ENCODE measurements at places on chromosomes 11 and 22. TPM values are rescaled to one million over a fixed set of nuclear protein-coding genes. Genes with fewer than 3 reads are reported as not detected.

DNA sequence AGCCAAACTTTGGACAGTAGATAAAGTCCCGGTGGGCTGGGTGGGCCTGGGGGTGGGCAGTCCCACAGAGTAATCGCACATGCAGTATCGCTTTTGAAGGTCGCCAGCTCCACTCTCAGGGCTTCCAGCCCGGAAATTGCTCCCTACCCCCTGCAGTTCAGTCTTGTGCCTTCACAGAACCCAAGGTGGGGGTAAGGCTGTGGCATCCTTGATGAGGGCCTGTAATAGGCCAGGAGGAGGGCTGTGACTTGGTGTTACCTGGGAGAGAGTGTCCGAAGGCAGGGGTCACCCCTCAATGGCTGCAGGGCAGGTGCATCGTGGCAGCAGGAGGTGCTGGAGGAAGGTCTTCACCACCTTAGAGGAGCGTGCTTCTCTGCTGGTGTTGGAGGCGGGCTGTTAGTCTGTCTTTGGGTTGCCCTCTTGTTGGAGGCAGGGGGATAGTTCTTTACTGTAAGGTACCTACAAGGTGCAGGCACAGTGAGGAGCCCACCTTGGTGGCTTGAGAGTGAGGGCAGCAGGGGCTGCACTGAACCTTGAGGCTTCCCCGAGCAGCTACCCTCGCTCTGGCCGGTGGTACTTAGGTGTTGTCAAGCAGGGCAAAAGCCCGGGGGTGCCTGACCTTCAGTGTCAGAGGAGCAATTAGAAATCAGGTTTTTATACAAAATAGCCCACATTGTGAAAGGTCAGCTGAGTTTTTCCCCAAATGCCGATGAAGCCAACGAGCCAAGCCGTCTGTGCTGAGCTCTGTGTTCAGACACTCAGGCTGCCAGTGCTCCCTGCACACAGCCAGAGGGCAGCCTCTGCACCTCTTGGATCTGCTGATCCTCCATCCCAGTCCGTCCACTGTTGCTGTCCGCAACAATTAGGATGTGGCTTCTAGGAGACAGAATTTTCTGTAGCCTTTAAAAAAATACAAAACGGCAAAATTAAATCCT, 21.9 kb downstream of the SAMM50 start:
- H3K27ac ChIP-seq, result no peak overlapping the region
- peaks cover 96% of the 10 kb centered on the region for H3K36me3 ChIP-seq
- no peaks in the 10 kb centered on the region for H3K27me3 ChIP-seq
- ATAC-seq, result no peak

Gene CARD16
- total RNA-seq, result 25.7 TPM

Gene SLC25A45
- 18.0 TPM for total RNA-seq

Gene MCM5
- 273 TPM for total RNA-seq

DNA sequence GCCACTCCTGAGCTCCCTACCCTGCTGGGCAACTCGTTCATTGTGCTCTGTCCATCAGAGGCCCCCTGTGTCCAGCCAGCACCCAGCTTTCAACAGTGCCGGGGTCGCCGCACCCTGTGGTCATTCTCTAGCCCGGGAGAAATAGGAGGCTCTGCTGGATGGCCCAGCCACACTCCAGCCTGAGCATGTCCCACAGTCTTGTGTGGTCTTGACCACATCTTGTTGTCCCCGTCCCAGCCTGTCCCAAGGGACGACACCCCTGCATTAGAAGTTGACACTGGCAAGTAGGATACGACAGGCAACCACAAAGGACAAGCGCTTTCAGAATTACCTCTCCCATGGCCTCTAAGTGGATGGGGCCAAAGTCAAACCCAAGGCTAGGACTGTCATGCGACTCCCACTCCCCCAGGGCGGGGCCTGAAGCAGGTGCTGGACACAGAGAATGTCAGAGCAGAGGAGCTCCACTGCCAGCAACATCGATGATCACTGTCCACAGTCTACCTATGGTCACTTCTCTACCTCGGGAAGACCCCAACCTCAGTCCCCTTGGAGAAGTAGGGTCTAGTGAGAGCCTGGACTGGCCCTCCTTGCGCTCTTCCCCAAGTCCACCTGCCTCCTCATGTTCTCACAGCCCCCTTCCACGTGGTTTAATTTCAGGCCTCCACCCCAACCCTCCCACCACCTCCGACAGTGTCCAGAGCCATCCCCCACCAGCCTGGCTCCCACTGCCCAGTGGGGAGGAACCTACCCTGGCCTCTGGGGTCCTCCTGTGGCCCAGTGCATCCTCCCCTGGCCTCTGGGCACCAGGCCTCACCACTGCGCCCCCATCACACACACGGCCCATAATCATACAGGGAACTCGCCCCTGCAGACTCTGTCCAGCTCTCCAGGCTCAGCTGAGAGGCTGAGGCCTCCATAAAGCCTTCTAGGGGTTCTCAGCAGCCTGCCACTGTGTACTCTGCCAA, 4.4 kb upstream of the DGCR2 start:
- no peak for ATAC-seq
- no peak overlapping the region for H3K4me3 ChIP-seq
- H3K36me3 ChIP-seq, result no peaks in the 10 kb centered on the region
- peaks cover 10% of the 10 kb centered on the region for H3K4me1 ChIP-seq
- no peak overlapping the region for H3K27ac ChIP-seq

Gene NRXN2
- total RNA-seq, result 0.11 TPM

DNA sequence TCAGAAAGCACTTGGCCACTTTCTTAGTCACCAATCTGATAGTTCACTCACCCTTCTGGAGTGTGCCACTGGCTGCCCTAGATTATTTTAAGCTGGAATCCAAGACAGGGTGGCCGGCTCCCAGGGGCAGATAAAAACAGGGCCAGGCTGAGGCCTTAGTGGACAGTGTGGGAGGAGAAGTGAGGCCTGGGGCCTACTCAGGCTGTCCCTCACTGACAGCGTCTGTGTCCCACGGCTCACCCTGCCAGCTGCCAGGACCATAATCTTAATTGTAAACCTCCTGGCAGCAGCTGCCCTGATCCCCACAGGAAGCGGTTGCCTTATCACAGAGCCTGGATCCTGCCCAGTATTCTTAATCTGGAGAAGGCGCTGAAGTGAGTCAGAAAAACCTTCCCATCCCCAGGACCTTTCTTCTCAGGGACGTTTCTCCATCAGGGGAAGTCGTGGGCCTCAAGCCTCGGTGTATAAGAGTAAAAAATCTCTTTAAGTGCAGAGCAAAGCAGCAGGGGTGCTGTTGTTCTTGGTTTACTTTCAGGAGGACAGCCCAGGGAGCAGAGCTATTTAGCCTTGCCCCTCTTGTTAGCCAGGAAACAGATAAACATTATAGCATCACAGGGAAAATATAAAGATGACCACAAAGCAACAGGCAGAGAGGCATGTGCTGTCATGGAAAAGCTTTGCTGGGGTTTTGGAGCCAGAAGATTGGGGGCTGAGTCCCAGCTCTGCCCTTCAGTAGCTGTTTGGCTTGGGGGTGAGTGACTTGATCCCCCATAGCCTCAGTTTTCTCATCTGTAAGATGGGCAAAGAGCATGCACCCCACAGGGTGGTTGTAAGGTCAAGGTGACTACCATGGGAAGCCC, 39.6 kb downstream of the TSPAN18 start:
- H3K36me3 ChIP-seq, result peaks cover 29% of the 10 kb centered on the region
- H3K4me3 ChIP-seq, result no peak overlapping the region
- H3K4me1 ChIP-seq, result peaks cover 21% of the 10 kb centered on the region
- no peak overlapping the region for H3K27ac ChIP-seq
- no peak for ATAC-seq
- H3K27me3 ChIP-seq, result no peaks in the 10 kb centered on the region

Gene LRRC75B
- total RNA-seq, result 2.3 TPM

DNA sequence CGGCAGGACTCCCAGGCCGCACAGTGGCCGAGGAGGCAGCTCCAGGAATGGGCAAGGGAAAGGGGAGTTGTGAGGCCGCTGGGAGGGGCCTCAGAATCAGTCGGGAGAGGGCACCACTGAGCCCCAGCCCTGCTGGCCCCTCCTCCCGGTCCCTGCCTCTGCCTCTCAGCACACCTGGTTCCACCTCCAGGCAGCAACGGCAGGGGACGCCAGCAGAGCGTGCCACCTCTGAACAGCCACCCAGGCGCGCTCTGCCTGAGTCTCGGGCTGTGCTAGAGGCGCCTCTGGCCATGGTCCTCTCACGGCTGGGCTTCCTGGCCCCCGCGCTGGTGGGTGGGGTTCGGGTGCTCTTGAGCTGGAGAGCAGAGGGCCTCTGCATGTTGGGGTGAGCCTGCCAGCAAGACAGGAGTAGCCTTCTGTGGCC, 33.0 kb downstream of the MOB2 start:
- no peaks in the 10 kb centered on the region for H3K27me3 ChIP-seq
- no peaks in the 10 kb centered on the region for H3K36me3 ChIP-seq
- no peaks in the 10 kb centered on the region for H3K4me1 ChIP-seq
- no peak overlapping the region for H3K27ac ChIP-seq
- H3K4me3 ChIP-seq, result no peak overlapping the region

Gene TECTA
- total RNA-seq, result 0.24 TPM

DNA sequence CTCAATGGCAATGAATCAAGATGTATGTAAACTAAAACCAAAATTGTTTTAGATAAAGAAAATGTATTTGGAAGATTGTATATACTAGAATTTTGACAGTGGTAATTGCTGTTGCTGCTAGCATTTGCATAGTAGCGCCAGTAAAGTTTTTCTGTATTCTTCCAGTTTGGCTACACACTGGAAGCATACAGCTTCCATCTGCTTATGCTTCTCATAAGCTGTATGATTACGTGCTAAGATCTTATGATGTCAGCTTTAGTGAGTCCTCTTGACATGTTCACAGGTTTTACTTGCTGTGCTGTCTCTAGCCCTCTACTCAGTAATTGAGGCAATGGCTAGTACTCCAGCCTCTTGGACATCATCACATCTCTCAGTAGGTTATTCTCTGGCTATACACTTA, 256.3 kb downstream of the DDX10 start:
- ATAC-seq, result no peak
- no peaks in the 10 kb centered on the region for H3K27me3 ChIP-seq
- H3K36me3 ChIP-seq, result peaks cover 50% of the 10 kb centered on the region
- no peak overlapping the region for H3K27ac ChIP-seq
- H3K4me1 ChIP-seq, result no peaks in the 10 kb centered on the region

DNA sequence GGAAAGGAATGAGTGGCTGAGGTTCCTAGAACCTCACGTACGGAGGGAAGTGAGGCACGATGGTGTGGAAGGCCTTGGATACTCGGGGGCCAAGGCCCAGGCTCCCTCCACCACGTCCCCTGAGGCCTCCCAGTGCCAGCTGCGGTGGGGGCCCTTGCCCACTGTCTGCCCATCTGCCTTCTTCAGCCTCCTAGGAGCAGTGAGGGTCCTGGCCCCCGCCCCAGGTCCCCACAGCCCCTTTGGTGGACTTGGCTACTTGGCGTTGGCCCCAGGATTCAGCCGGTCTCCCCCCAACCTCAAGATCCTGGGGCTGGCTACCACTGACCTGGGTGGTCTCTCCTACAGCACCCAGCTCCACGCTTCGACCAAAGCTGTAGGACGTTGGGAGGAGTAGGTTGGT, 373.6 kb downstream of the TBC1D22A start:
- no peak overlapping the region for H3K27ac ChIP-seq
- ATAC-seq, result no peak
- no peak overlapping the region for H3K4me3 ChIP-seq
- H3K27me3 ChIP-seq, result no peaks in the 10 kb centered on the region
- H3K36me3 ChIP-seq, result peaks cover 6% of the 10 kb centered on the region

- H3K27ac ChIP-seq, result no peak overlapping the region
- no peak overlapping the region for H3K4me3 ChIP-seq
- H3K36me3 ChIP-seq, result no peaks in the 10 kb centered on the region
- no peaks in the 10 kb centered on the region for H3K4me1 ChIP-seq
- no peaks in the 10 kb centered on the region for H3K27me3 ChIP-seq
Measured at GRCh38 chr22:48785792-48786678, 1041.6 kb downstream of the BRD1 start.

Gene CYP2D6
- 6.3 TPM for total RNA-seq

- no peaks in the 10 kb centered on the region for H3K36me3 ChIP-seq
- peak; percentile 66 for ATAC-seq
- H3K4me1 ChIP-seq, result peaks cover 14% of the 10 kb centered on the region
- H3K27ac ChIP-seq, result no peak overlapping the region
Measured at GRCh38 chr11:6755303-6755952, 16.3 kb downstream of the OR2AG2 start.

Gene IGLL1
- not detected for total RNA-seq

Gene PANX3
- total RNA-seq, result not detected

Gene OR2AT4
- not detected for total RNA-seq

DNA sequence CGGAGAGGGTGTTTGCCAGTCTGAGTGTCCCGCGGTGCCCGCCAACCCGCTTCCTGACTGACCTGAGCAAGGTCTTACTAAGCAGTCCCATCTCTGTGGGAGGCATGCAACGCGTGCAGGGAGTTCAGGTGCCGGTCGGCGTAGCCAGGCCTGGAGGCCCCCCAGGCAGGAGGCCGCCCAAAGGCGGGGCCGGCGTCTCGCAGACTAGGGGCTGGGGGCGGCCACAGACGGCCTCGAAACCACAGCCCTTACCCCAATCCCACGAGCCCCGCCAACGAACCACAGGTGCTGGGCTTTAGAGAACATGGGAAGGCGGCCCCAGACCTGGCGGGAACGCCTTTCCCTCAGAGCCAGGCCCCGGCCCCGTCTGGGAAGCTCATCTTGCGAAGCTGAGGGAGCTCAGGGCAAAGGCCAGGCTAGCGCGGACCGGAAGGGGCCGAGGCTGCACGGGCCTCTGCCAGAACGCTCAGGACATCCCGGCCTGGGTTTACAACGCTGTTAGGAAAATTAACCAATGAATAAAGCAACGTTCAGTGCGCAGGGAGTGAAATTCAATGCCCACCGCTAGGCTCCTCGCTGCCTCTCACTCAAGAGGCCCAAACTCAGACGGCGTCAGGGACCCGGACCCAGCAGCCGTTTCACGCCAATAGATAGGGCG, 2.1 kb upstream of the MTFP1 start:
- H3K4me3 ChIP-seq, result peak overlapping the region; percentile 88
- no peaks in the 10 kb centered on the region for H3K27me3 ChIP-seq
- H3K4me1 ChIP-seq, result peaks cover 23% of the 10 kb centered on the region
- peak overlapping the region; percentile 98 for H3K27ac ChIP-seq

GRCh38 chr11:2211113-2211971, 39.7 kb upstream of the TH start:
- ATAC-seq, result no peak
- H3K36me3 ChIP-seq, result no peaks in the 10 kb centered on the region
- no peak overlapping the region for H3K27ac ChIP-seq
- H3K4me1 ChIP-seq, result peaks cover 5% of the 10 kb centered on the region
- H3K4me3 ChIP-seq, result no peak overlapping the region

DNA sequence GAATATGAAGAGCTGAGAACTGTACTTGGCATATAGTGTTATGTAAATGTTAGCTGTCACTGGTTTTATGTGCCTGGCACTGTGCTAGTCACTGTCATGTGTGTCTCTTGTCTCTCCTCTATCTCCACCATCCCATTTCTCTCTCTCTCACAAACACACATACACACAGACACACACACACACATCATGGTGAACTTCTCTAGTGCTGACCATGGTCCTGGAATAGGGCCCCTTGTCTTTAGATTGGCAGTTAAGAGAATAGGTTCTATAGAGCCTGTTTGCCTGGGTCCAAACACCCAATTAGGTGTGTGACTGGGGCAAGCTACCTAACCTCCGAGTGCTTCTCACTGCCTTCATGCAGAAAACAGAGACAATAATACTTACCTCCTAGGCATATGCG, 109.7 kb upstream of the NARS2 start:
- no peak for ATAC-seq
- H3K27ac ChIP-seq, result no peak overlapping the region
- no peaks in the 10 kb centered on the region for H3K36me3 ChIP-seq
